KBM-7 (cell line): ENCODE measurements at places on chromosomes 5 and 9.

GRCh38 chr5:179758955-179759354 is 26.3 kb downstream of the MAML1 start:
- no peak for DNase-seq

- no peak for DNase-seq
Observed at GRCh38 chr9:114521846-114522245, 16.6 kb upstream of the WHRN start.

GRCh38 chr9:135240222-135240621 is 152.8 kb downstream of the OLFM1 start:
- DNase-seq, result no peak

- no peak for DNase-seq
Observed at GRCh38 chr5:172802567-172803176, 31.4 kb upstream of the ERGIC1 start.

DNA sequence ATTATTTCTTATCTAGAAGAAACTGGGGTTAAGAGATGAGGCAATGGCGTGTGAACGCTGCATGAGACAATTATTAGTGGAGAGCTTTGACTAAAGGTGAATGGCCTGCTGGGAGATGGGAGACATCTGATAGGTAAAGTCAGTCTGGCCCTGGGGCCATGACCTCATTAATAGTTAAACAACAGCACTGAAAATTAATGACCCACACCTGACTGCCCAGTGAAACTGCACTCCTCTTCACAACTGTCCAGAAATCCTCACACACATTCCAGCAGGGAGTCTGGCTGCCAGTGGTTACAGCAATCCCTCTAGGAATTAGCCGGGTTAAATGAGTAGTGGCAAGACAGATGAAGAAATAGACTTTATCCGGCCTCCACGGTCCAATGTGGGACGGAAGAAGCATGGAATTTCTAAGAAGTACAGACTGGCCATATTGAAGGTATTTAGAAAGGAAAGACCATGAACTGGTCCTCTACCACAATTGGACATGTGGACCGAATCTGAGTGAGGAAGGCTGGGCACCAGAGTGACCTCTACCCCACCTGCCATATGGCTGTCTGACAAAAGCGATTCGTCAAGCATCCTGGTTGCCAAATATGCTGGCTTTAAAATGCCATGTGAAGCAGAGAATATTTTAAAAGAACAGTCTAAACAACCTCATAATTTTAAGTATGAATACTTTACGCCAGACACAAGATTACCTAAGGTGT is 138.4 kb downstream of the EFNA5 start:
- DNase-seq, result no peak

GRCh38 chr9:134728801-134729495 is 87.3 kb downstream of the COL5A1 start:
- no peak for DNase-seq

DNA sequence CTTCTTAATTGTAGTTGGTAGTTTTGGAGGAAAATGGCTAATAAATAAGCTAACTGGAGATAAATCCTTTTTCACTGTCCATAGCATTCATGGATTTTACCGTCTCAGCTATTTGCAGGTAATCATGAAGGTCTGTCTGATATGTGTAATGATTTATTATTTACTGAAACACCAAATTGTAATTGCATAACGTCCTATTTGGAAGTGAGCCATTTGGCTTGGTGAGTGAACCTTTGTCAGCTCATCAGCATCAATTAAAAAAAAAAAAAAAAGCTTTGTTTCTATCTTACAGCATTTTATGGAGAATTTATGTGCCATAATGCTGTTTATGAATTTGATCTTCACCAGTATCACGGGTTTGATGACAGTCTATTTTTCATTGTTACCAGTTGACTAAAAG is 20.2 kb downstream of the RECK start:
- DNase-seq, result no peak

- no peak for DNase-seq
Observed at GRCh38 chr5:102937894-102938293, 182.0 kb downstream of the GIN1 start.

- no peak for DNase-seq
Observed at GRCh38 chr5:31680528-31680927, 41.6 kb downstream of the PDZD2 start.

DNA sequence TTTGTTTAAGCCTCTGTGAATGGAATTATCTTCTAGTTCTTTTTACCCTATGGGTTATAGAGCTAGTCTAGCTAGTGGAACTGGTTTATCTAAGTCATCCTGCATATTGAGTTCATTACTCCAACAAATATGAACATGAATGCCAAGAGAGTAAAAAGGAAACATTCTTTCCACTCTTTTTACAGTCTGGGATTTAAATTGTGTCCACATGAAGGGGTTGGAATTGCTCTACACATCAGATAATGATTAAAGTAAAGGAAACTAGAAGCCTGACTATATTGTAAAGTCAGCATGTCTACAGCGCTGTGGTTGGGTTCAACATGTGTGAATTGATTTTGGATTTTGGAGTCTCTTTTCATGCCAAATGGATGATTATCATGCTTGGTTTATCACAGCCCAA is 173.1 kb downstream of the CCDC171 start:
- DNase-seq, result no peak

DNA sequence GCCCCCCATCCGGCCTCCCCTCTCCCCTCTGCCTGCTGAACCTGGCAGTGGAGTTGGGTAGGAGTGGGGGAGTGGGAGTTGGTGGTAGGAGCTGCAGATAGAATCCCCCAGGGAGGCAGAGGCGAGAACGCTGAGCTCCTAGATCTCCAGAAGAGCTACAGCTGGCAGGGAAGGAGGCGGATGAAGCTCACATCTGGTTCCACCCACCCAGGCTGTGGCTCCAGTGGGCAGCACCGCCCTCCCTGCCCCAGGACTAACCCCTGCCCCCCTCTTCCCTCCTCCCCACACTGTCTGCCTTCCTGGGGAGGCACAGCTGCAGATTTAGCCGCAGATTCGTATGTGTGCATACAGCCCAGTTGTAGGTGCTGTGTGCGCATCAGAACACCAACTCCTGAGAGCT is 34.2 kb downstream of the C9orf50 start:
- DNase-seq, result no peak

DNA sequence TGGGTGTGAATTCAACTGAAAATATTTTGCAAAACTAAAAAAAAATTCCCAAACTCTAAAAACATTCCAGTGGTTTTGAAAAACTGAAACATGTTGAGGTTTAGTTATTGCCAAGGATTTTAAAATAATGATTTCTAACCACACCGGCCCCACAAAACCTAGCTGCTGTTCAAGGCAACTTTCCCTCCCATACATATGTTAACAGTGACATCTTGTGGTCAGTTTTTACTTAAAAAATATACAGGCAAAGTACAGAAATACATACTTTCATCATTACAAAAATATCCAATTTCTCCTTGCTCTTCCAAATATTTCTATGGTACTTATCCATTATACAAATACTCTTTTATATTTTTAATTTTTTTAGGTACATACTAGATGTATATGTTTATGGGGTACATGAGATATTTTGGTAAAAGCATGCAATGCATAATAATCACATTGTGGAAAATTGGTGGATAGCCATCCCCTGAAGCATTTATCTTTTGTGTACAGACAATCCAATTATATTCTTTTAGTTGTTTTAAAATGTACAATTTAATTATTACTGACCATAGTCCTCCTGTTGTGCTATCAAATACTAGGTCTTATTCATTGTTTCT is 34.4 kb upstream of the MRPS30 start:
- peak; percentile 71 for DNase-seq

DNA sequence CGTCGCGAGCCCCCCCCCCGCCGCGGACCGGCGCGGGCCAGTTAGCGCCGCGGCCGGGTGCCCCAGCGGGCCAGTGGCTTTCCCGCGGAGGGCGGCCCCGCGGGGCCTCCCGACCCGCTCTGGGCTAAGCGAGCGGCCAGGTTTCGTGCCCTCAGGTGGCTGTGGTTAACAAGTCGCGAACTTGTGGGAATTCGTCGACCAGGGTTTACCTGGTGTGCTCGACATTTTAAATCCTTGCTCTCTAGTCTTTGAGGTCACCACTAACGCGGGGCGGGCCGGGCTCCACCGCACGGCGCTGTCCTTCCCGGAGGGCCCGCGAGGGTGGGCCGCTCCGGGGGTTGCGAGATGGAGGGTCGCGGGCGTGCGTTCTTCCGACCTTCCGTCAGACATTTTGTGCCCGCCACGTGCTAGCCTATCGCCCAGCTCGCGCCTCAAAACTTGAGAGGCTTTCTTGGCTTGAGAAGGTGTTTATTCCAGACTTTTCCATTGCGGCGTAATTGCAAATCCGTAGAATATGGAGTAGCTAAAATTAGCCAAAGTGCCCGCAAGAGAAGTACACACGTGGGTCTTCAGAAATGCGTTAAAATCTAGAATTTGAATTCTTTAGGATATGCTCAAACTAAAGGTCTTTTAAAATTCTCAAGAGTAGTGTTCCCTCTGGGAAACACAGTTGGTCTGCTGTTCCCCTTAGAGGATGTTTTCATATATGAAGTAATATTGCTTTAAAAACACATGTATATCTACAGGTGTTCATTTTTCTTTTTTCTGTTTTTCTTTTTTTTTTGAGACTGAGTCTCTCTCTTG is 2.1 kb downstream of the ANP32B start:
- peak; percentile 49 for DNase-seq

DNA sequence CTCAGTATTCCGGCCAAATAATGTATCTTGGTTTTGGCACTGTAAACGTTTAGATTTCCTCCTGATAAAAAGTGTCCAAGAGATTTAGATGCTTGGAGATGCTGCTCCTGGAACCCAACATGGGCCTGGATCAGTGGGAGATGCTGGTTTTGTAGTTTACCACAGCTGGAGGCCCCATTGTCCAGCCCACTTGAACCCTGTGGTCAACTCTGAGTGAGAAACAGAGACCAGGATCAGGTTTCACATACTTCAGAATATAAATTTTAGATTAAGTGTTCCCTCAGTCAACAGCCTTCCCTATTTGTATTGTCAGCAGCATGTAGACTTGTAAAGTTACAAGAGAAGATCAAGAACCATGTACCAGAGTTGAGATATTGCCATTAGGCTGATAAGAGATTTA is 144.7 kb upstream of the C9orf72 start:
- no peak for DNase-seq

- no peak for DNase-seq
Observed at GRCh38 chr9:126366366-126367011, 39.9 kb downstream of the MVB12B start.

DNA sequence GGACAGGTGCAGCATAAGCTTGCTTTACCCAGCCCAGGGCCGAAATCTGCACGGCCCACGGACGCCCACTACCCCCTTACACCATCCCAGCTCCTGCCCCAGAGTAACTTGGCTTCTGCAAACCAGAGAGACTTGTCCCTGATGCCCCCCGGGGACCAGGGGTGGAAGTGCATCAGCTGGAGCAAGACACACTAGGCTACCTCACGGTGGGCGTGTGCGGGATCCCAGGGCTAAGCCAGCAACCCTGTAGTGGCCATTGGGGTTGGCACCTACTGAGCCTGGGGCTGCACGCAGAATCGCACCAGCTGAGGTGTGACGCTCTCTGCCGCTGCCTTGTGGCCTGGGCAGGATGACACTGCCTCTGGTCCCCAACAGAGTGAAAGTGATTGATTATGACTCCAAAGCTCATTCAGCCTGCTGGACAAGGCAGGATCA is 6.1 kb upstream of the ZNF79 start:
- peak; percentile 62 for DNase-seq

DNA sequence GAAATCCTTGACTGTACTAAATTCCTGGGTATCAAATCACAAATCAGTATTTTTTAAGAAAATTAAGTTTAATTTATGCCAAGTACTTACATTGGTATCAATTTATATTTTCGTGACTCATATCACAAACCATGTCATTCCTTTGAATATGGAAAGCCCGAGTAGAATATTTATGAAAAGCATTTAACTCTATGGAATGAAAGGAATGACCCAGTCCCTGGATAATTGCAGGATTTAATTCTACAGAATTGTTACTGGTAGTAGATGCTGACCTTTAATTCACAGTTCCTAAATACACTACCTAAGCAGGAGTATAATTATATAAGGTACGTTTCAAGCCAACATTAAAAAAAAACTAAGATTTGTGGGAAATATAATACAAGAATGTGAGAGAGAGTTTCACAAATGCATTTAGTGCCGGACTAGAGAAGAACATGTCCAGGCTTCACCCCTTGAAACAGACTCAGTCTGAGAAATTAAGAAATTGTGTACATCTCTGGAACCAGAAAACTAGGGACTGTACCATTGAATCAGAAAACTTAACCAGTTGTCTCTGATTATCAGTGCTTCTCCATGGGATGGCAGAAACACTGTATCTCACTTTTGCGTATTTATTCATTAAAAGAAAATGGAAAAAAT is 28.5 kb upstream of the PLPPR1 start:
- no peak for DNase-seq

DNA sequence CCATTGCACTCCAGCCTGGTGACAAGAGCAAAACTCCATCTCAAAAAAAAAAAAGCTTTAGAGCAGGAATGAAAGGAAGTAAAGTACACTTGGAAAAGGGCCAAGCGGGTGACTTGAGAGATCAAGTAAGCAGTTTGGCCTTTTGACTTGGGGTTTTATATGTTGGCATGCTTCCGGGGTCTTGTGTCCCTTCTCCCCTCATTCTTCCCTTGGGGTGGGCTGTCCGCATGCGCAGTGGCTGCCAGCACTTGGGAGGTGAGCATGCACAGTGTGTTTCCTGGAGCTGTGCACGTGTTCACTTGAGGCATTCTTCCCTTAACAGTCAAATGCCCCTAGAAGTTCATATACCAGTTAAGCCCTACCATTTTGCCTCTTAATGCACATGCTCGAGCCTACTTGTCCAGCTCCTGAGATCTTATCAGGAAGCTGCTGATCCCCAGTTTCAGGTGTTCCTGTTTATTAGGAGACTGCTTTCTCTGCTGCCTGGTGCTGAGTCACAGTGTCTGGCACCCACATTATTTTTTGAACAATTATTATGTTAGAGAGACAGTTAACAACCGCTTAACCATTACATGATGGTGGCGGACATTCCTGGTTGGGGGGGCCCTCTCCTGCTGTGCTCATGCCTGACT is 32.6 kb upstream of the PRRC2B start:
- peak; percentile 46 for DNase-seq

DNA sequence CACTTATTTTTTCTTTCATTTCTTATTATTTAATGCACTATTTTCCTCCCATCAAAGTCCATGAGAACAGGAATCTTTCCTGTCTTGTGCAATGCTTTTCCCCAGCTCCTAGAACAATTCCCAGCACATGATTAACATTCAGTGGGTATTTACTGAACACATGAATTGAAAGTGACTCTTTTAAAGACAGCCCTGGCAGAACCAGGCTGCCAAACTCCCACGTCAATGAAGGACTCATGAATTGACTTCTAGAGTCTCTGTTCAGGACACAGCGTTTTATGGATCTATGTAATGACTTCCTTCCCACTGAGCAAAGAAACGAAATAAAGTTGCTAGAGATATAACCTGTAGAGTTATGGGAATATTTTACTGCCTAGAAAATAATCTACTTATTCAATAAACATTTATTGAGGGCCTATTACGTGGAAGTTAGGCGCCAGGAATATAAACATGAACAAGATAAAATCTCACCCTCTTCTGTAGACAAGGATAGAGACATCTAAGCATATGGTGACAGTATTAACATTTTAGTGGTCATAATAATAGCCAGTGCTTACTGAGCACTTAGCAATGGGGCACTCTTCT is 485.9 kb upstream of the KLF4 start:
- DNase-seq, result no peak

- DNase-seq, result no peak
Observed at GRCh38 chr9:112038017-112038408, 137.1 kb downstream of the SUSD1 start.
